Fibroblast of skin of scalp (primary cell): ENCODE measurements at places on chromosomes 7 and 10.
A peak's percentile ranks its signal among the peaks of the same experiment; 100 is the strongest.

GRCh38 chr7:84025332-84025927, 169.2 kb downstream of the SEMA3A start:
- DNase-seq, result peak; percentile 97

- DNase-seq, result peak; percentile 36
Observed at GRCh38 chr10:51092402-51092801, 18.1 kb downstream of the PRKG1 start.

DNA sequence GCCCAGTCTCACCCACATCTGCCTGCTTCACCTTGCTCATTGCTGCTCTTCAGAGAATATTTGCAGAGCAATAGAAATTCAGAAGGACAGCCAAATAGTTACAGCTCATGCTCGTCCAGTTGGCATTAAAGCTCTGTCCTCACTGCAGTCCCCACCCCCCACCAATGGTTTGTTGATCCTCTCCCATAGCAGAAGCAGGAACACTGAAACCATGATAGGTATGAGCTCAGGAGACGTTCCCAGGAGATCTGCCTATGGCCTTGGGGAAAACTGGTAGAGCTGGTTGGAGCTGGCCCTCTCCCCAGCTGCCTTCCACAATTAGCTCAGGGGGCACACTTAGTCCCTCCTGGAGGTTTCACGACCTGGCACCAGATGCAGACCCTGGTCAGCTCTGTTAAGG, 68.6 kb upstream of the KMT2C start:
- no peak for DNase-seq

DNA sequence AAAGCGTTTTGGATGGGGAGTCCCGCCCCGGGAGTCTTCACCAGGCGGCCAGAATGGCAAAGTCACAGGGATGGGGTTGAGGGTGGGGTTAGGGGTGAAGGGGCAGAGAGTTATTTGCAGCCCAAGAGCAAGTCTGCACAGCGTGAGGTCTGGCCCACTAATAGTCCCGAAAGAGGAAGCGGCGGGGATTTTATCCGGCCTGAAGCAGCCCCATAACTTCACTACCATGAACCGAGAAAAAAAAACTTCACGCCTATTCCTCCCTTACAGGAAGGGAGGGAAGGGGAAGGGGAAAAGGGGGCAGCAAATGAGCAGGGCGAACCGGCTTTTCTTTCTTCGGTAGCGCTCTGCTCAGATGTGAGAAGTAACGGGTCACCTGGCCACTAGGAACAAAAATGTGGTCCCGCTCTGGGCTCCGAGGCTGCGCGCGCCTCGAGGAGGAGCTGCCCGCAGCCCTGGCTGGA, 712 bp downstream of the ITPRIP start:
- DNase-seq, result no peak

- peak; percentile 1 for DNase-seq
Observed at GRCh38 chr7:114130866-114131265, 212.1 kb upstream of the PPP1R3A start.

- DNase-seq, result no peak
Observed at GRCh38 chr10:25689346-25690100, 244.5 kb upstream of the MYO3A start.

DNA sequence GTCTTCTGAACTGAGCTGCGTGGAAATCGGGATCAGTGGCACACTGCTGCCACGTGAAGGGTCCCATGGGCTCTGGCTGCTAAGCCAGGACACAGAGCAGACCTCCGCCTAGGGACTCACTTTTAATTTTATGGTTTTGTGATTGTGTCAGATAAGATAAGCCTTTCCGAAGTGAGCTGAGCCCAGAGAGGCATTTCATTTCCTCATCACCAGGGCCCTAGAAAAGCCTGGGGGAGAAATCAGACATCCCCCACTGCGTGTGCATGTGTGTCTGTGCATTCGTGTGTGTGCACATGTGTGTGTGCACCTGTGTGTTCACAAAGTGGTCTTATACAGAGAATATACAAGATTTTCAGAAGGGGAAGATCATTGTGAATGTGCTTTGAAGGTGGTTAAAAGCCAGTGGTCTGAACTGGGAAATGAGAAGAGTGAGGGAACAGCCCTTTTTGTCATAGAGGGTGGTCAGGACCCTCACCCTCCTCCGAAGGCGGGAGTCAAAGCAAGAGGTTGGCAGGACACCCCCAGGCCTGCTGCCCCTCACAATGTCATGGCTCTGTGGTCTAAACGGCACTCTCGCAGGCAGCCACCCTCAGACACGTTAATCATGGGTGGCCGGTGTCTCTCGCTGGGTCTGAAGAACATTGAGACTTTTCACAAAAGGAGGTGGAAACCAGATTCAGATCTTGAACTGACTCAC, 176.1 kb upstream of the PFKP start:
- DNase-seq, result no peak

- no peak for DNase-seq
Observed at GRCh38 chr7:154484406-154484805, 432.2 kb downstream of the DPP6 start.

DNA sequence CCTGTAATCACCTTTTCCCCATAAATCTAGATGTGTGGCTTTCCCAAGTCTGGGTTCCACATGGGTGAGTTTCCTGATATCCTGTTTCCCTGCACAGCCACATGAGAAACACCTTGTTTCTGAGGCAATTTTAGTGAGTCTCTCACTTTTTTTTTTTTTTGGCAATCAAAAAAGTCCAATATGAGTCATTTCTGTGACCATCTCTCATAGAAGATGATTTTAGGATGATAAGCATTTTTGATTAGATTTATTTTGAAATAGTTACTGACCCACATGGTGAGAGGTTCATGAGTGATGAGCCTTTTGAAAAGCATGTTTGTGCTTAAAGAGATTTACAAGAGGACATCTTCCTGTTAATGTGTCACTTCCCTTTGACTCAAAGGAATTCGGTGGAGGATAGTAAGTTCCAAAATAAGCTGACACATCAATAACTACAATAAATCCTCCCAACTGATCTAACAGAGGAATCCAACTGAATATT, 464.0 kb downstream of the INHBA start:
- DNase-seq, result peak; percentile 60

DNA sequence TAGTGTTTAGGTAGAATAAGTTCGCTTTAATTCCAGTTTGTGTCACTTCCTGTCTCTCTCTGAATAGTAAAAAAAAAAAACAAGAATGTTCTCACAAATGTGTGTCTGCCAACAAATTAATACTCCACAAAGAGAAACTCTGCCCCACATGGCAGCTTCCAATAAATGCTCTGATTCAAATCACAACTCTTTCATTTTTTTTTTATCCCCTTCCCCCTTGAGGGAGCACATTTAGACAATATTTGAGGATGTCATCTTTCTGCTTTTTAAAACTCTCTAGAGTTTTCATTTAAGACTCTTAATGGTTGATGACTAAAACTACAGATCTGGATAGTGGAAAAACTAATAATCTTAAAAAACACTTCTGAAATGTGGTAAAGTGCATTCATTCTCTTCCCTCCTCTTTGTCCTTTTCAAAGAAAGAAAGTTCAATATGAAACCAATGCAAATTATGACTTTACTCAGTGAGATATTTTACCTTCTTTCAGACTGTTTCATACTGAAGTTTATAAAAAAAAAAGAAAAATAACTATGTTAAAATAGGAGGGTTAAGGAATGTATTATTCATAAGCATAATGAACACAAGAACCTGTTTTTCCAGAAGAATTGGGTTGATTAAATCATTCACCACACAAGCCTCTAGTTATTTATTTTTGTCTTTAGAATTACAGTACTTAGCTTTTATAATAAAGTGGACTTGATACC, 42.3 kb downstream of the ARID5B start:
- DNase-seq, result peak; percentile 81

DNA sequence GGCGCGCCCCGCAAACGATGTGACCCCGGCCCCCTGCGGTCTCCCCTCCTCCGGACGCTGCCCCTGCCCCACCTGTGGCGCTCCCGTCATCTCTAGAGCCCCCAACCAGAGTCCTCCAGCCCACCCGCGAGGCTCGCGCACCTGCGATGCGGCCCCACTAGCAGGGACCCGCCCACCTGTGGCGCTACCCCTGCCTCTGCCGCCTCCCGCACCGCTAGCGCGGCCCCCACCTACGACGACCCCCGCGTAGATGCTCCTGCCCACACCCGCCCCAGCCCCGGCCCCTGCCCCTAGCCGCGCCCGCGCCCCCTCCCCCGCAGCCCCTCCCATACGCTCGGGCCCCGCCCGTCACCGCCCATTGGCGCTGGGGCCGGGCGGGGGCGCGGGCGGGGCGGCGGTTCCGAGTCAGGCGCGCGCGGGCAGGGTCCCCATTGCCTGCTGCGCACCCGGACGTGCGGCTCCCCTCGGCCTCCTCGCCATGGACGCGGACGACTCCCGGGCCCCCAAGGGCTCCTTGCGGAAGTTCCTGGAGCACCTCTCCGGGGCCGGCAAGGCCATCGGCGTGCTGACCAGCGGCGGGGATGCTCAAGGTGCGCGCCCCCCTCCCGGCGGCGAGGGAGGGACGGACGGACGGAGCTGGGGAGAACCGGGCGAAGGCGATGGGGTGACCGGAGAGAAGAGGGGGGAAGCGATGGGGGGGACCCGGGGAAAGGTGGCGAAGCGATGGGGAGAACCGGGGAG, at the start of gene PFKP:
Gene PFKP (plus strand): TSS at position 431 of the 741 bp plus-strand sequence. CDS start 48 bp downstream, at position 479.
- peak; percentile 38 for DNase-seq

- no peak for DNase-seq
Observed at GRCh38 chr7:154709840-154710520, 292.9 kb downstream of the PAXIP1 start.

- no peak for DNase-seq
Observed at GRCh38 chr10:112914288-112914952, 35.6 kb upstream of the TCF7L2 start.

DNA sequence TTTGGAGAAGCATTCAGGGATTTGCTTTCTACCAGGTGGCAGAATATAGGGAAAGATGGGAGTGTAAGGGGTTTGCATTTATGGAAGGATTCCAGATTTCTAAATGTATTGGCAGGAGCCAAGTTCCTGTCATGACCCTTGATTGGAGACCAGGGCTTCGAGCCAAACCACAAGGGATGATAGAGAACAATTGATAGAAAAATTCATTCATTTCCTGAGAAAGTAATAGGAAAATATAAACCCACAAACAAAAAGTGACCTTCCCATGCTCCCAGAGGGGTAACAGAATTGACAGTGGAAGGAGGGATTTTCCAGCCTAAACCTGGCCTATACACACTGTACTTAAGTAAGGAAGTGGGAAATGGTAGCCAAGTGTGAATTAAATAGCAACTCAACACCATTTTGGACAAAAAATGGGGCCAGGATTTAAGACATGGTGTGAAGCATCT, 22.4 kb upstream of the IFIT2 start:
- DNase-seq, result peak; percentile 53

DNA sequence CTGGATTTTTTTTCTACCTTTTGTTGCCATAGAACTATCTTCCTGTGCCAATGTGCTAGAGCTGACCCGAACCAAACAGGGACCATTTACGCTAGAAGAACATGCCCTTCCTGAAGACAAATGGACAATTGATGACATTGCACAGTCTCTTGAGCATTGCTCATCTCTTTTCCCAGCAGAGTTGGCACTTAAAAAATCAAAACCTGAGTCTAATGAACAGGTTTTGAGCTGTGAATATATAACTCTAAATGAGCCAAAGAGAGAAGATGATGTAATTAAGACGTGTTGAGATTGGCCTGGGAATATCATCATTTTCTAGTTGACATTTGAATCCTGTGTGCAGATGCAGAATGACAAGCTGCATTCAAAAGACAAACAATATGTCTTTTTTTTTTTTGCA, 37.1 kb downstream of the TRUB1 start:
- no peak for DNase-seq

- DNase-seq, result no peak
Observed at GRCh38 chr10:5526691-5527331, 2.0 kb downstream of the CALML3 start.

DNA sequence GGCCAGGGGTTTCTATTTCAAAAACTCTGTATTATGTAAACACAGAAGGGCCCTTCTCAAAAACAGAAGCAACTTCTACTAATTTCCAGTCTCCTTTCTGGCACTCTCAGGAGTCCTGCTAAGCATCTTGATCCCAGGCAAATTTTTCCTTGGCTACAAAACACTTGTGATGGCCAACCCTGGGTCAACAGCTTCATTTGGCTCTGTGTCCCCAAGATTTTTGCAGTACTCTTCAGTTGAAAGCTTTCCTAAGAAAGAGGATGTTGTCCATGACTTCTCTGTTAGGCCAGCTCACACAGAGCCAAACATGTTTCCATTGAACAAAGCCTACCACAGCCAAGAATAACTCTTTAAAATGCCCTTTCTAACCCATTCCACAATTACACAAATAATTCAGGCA, 99.0 kb upstream of the EGR2 start:
- no peak for DNase-seq

GRCh38 chr7:75951506-75951905, 36.6 kb downstream of the POR start:
- peak; percentile 61 for DNase-seq

- peak; percentile 44 for DNase-seq
Observed at GRCh38 chr7:131328377-131329175, 900 bp downstream of the MKLN1 start.

GRCh38 chr10:101008823-101009423, 9.3 kb downstream of the LZTS2 start:
- no peak for DNase-seq

GRCh38 chr7:26863518-26864308, 677 bp downstream of the SKAP2 start:
- DNase-seq, result peak; percentile 2

GRCh38 chr10:91768123-91768522, 30.1 kb upstream of the TNKS2 start:
- peak; percentile 6 for DNase-seq

DNA sequence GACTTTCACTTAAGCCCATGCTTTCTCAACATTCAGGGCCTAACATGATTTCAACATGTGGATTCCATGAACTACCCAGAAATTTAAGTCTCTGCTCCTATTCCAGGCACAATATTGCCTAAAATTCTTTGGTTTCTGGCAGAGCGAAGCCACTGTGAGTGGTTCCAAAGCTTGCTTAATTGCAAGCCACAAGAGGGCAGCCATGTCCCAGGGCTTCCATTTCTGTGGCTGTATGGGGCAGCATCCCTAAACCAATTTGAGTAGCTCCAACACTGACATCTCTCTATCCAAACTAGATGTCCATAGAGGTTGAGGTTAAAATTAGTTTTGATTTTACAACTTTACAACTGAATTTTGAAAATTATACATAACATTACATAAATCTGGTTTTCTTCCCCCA, 56.3 kb upstream of the MDFIC start:
- DNase-seq, result peak; percentile 74

DNA sequence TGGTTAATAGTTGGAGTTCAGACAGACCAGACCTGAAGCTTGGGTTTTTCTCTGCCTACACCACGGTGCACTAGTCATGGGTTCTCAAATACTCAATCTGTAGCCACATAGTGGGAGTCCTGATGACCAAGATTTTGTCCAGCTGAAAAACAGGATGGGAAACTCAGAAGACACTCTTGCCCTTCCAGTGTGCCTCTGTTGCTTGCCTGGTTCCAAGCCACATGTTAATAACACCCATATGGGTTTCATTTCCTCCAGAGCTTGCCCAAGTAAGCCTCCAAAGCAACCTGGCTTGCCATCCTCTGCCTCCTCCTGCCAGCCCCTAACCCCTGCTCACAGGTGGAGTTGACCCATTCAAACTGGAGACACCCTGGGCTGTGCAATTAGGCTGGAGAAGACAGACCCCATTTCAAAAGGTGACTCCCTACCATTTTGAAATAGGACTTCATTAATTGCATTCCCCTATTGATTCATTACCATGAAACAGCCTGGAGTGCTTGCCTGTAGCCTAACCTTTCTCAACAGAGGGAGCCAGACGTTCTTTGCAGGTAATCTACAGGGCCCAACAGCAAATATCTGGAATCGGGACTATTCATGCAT, 108.0 kb upstream of the HABP2 start:
- DNase-seq, result no peak

- DNase-seq, result no peak
Observed at GRCh38 chr10:93622942-93623341, 10.6 kb downstream of the PDE6C start.
